Aortic smooth muscle cell (primary cell): ENCODE measurements at places on chromosomes 12 and 14. TPM values are rescaled to one million over a fixed set of nuclear protein-coding genes. Genes with fewer than 3 reads are reported as not detected.

The DBX2 gene
- not detected in 2 replicates for total RNA-seq

The LALBA gene
- not detected in 2 replicates for total RNA-seq

The ARHGEF25 gene
- total RNA-seq, result 16.8 and 18.8 TPM in 2 replicates

The CISTR gene
- not detected in 2 replicates for total RNA-seq

The CCDC197 gene
- total RNA-seq, result not detected in 2 replicates

The ERC1 gene
- 28.7 and 35.3 TPM in 2 replicates for total RNA-seq

The DENND5B gene
- 10.2 and 11.5 TPM in 2 replicates for total RNA-seq

The LTB4R2 gene
- total RNA-seq, result 2.0 and 2.6 TPM in 2 replicates

The ZNF410 gene
- 71.4 and 71.6 TPM in 2 replicates for total RNA-seq

The DDN gene
- 0.06 and 0.13 TPM in 2 replicates for total RNA-seq

The CD163 gene
- total RNA-seq, result under 0.01 TPM in 1 of 2 replicates, not detected in the other

The KLRC3 gene
- total RNA-seq, result not detected in 2 replicates
